ENCODE measurements at places on chromosomes 2 and 18.

- DNase-seq, result no peak
Observed at GRCh38 chr18:55421308-55421614, 166.7 kb downstream of the TCF4 start.

DNA sequence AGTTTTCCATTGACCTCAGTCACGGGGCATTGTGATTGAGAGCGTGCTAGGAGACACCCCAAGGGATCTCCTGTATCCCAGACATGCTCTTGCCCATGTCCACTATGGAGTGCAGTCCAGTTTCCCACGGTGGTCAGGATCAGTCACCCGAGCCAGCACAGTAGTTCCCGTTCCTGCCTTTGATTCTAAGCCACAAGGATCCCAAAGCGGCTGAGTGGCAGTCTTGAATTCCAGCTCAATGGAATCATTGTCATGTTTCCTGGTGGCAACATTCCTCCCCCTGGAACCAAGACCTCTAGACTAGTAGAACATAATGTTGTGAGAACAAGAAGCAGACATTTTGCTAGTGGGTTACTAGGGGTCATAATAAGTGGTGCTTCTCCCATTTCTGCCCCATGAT is 154.3 kb downstream of the SEPTIN10 start:
- DNase-seq, result no peak

DNA sequence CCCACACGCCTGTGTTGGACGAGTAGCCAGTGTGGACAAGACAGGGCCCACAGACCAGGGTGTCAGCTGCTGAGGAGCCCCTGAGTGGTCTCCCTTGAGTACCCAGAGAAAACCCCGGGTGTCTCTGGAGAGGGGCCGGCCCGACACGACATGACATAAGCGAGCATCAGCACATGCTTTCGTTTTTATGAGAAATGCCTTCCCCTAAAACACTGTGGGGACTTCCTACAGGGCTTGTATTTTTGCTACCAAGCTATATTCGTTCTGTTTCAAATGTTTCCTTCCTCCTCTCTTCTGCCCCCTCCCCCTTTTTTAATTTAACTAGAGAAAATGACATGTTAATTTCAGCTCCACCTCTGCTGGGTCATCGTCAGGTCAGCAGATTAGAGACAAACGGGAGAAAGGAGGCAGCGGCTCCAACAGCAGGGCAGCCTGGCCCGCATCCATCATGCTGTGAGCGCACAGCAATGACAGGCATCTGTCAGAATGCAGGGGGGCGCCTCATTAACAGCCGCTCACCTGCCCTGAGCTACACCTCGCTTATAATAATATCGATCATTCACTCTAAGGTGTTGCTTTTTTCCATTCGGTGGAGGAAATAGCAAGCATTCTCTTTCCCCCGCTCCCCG is 286.2 kb downstream of the ZNF516 start:
- DNase-seq, result no peak

- no peak for DNase-seq
Observed at GRCh38 chr2:20317197-20317596, 33.4 kb downstream of the PUM2 start.

DNA sequence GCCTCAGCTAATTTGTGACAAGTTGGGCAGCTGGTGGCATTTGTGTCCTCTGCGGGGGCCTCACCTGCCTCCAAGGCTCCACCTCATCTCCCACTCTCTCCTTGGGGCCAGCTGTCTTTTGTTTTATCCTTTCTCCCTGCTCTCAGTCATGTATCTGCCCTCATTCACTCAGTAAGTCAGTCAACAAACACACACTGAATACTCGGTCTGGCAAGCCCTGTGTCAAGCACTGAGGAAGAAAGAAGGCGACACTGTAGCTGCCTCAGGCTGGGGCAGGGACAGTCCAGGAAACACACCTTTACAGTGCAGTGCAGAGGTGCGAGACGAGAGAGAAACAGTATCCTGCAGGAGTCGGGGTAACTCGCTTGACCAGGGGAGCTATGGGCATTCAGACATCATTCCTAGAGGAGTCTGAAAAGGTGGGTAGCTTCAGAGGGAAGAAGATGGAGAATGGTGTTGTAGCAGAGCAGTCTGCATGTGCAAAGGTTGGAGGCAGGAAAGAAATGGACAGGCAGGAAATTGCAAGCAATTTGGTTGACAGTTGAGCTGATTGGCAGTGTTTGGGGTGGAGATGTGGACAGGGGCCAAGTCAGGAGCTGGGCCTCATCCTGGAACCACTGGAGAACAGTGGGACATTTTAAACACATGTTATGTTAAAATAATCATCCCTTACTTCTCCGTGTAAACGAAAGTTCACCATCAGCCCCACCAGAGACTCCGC is 34.9 kb downstream of the SCTR start:
- no peak for DNase-seq

DNA sequence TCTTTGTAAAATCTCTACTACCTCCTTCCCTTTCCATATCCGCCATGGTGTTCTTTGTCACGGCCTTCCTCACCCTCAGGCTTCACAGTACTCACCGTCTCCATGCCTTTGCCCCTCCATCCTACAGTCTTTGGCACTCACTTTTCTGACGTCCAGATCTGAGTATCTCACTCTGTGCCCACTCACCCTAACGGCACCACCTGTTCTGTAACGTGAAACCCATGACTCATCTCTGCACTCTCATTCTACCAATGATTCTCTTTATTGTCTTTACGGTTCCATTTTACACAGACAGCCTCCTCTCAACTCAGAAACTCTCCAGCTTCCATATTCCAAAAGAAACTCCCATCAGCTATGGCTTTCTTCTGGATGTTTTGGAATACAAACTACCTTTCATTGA is 56.7 kb downstream of the NETO1 start:
- DNase-seq, result no peak

DNA sequence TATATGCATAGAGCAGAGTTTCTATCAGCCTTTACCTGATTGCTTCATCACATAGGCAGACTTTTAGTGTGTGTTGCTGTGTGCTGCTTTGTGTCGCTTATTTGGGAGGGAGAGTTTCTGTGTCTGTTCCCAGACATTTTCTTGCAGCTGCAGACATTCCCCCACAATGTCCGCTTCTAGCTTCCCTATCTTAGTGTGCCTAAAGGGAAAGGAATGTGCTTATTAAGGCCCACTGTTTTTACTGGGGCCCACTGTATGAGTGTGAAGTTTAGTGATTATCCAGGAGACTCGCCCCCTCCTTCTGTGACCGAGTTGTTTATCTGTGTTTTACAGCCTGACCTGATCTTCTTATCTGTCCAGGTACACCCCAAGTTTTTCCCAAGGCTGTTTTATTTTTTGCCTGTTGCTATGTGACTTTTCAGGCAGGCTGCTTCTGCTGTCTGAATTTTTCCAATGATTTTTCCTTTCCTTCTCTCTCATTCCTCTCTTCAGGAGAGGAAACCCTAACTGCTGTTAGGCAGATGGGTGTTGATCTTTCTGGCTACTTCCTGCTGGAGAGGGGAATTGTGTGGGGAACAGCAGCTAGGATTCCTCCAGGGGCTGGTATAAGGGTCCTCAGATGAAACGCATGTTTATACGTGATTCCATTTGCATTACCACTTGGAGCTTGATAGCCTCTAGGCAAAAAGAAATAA is 47.6 kb downstream of the STK17B start:
- DNase-seq, result no peak

DNA sequence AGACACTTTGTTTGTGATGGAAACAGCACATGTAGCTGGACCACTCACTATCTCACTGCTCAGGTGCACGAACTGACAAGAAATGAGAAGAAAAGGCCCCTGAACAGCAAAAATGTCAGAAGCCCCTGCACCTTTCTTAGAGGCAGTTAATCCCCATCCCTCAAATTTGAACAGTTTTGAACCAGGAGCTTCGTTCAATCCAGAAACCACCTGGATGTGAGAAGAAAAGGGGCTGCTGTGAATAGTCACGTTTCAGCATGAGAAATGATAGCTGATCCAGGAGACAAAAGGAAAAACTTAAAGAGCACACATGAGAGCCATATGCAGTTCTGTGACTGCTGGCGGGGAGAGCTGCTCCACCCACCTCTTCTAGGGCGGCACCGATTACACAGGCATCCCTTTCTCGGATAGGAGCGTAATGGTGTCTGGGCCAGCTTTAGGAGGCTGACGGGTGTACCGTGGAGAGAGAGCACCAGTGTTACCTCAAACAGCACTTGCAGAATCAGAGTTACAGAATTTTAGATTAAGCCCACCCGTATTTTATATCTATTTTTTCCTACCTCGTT is 117.0 kb upstream of the EML6 start:
- no peak for DNase-seq

- no peak for DNase-seq
Observed at GRCh38 chr2:216517447-216518225, 19.0 kb downstream of the RPL37A start.

DNA sequence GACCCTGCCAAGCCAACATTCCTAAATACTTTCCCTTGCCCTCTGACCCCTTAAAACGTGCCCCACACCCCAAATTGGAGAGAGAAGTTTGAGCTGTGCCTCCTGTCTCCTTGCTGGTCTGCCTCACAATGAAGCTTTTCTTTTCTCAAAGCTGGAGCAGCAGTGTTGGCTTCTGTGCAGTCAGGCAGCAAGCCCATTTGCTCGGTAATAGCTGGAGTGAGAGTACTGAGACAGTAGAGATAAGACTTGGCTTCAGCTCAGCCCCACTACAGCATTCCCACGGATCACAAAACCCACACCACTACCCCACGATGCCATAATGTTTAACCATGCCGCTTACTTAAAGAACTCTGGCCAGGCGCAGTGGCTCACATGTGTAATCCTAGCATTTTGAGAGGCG is 73.0 kb downstream of the NCAPH start:
- no peak for DNase-seq

- no peak for DNase-seq
Observed at GRCh38 chr18:4403836-4404235, 51.3 kb downstream of the DLGAP1 start.

DNA sequence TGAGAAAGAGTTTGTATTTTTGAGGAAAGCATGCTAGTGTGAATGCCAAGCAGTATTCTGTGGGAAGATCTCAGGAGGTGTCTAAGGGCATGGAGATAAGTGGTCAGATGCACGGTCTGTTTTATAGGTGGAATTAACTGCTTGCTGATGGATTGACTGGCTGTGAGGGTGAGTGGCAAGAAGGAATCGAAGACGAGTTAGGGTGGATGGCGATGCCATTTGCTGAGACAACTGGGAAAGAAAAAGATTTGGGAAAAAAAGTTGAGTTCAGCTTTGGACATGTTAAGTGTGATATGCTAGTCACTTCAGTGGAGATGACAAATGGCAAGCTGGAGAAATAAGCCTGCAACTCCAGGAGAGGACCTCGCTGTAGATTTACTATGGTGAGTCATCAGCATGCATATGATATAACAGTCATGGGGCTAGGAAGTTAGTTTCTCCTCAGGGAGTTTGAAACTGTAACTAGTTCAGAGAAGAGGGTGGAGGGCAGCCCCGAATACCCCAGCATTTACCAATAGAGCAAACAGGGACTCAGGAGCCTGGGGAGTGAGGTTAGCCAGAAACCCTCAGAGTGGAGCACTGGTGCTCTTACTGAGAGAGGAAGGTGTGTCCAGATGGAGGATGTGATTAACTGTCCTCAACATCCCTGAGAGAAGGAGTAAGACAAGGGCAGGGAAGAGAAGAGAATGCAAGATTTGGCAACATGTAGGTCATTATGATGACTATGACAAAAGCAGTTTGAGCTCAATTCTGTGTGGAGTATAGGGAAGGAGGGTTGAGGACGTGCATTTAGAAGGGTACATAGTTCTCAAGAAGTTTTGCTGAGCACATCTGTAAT is 2.0 kb upstream of the HK2 start:
- no peak for DNase-seq

DNA sequence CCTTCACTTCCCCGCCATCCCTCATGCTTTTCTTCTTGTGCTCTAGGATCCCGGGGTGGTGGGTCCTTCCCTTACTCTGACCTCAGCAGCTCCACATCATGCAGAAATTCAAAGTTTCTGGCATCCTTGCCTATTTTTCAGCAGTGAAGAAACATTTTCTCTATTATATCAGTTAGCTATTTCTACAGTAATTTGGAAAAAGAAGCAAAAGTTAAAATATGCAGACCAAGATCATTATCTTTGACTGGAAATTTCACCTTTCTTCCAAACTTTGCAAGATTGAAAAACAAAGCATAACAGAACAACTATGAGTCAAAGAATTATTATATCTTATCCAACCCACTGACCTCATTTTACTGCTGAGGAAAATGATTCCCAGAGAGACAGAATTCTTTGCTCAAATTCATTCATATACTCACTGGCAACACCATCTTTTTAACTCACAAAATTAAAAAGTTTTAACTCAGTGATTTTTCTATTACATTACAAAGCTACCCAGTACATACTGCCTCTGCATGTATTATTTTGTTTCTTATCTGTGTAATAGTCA is 40.5 kb downstream of the ANTXR1 start:
- DNase-seq, result no peak

DNA sequence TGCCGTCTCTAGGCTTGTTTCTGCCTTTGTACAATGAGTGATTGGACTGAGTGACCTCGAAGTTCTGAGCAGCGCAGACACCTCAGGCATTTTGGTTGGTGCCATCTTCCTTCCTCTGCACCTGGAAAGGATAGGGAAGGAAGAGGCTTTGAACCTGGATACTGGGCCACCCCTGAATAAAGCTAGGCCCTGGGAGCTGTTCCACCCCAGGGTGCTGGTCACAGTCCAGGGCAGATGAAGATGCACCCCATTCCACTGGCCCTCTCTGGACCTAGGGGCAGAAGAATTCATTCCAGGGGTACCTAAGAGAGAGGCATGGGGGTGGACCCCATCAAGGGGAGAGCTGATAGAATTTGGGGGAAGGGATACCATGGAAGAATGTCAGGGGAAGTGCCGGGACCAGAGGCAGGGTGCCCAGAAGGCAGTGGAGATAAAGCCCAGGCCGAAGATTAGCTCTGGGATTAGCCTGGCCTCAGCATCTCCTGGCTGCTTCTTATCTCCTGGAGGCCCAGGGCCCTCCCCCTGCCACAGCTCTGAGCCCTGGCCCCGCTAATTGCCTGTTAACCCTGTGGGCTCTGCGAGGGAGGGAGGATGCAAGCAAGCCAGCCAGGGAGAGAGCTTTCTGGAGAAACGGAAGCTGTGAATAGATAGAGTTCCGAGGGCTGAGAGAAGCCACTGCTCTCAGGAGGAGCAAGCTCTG is 11.4 kb downstream of the ASIC4 start:
- no peak for DNase-seq

All from keratinocyte (primary cell).